Hematopoietic multipotent progenitor cell treated with erythropoietin and hydrocortisone succinate and interleukin-3 and kit ligand, for 4 days (in vitro differentiated cells): ENCODE measurements at places on chromosomes 5 and 9.

DNA sequence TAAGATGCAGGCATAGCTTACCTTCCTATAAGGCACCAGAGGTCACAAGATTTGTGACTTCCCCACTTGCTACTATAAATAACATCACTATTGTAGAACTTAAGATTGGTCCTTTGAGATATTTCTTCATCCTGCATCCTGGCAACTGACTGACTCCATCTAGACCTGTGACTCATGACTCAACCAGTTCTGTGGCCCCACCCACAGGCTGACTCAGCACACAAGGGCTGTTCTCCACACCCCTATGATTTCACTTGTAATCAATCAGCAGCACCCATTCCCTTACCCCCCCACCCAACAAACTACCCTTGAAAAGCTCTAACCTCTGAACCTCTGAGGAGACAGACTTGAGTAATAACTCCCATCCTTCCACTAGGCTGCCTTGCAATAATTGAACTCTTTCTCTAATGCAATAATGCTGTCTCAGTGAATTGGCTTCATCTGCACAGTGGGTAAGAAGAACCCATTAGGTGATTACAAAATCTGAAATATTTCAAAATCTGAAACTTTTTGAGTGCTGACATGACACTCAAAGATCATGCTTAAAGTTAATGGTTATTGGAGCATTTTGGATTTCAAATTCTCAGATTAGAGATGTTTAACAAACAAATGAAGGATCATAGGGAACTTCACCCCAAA is 296.7 kb downstream of the ARL15 start:
- DNase-seq = peak; percentile 57

GRCh38 chr5:72427488-72428437 is 79.4 kb downstream of the ZNF366 start:
- no peak for DNase-seq

- no peak for DNase-seq
These were observed 513.0 kb upstream of the ADAMTS16 start for GRCh38 chr5:4627131-4627530.

DNA sequence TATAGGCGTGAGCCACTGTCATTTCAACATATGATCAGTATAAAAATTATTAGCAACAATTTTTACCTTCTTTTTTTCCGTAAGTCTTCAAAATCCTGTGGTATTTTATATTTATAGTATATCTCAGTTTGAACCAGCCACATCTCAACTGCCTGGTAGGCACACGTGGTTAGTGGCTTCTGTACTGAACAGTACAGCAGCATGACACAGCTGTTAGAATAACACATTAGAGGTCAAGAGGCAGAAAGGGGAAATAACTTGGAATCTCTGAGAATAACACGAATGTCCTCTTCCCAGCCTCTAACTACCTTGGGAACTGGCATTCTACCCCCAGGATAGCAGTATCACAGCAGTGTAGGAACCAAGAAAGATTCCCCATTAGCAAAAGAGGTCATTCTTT is 108.5 kb upstream of the IQGAP2 start:
- DNase-seq = peak; percentile 92

DNA sequence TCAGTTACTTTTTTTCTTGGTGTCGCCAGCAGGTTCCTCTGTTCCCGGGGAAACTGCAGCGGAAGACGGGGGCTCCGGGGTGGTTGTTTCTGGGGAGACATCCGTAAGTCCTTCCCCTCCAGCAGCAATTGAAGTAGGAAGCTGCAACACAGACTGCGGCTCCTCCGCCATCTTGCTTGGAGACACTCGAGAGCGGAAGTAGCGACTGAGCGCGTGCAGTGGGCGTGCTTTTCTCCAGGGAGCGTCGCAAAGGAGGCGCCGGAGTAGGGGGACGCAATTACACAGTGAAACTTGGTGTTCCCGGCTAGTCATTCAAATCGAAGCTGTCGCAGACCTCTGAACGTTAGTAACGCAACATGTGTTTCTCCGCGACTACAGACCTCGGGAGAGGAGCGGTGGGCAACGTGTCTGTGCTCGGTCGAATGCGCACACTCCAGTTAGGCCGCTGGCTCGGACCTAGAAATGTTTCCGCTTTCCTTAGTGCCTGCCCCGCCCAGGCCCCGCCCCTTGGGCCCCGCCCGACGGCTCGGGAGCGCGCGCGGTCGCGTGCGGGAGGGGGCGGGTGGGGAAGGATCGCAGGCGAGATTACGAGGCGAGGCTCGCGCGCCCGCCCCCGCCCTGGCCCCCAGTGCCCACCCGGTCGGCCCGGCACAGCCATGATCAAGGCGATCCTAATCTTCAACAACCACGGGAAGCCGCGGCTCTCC is at the start of the genes AP3S1 and ATG12:
Gene AP3S1 (plus strand): TSS at position 554 of the 707 bp plus-strand sequence. CDS start 103 bp downstream, at position 657.
Gene ATG12 (minus strand): TSS at position 184 of the 707 bp plus-strand sequence. CDS start 13 bp downstream, at position 171.
- peak; percentile 98 for DNase-seq

DNA sequence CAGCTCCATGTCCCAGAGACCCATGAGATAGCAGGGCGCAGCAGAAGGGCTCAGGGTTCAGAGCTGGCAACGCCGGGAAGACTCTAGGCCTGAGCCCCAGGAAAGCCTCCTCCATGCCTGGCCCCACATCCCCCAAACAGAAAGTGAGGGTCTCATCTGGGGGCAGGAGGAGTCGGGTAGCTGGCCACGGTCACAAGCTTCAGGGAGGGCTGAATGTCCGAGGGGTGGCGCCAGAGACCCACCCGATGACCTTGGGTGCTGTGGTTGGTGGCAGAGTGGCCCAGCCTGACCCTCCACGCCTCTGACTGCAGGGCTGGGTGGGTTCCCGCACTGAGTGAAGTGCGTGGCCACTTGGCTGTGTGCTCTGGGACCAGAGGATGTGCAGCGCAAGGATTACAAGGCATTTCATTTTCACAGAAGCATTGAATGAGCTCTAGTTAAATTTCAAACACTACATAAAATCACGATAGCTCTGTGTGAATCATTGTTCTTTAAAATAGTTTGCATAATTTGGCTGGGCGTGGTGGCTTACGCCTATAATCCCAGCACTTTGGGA is 3.0 kb downstream of the C8G start:
- DNase-seq = peak; percentile 69

DNA sequence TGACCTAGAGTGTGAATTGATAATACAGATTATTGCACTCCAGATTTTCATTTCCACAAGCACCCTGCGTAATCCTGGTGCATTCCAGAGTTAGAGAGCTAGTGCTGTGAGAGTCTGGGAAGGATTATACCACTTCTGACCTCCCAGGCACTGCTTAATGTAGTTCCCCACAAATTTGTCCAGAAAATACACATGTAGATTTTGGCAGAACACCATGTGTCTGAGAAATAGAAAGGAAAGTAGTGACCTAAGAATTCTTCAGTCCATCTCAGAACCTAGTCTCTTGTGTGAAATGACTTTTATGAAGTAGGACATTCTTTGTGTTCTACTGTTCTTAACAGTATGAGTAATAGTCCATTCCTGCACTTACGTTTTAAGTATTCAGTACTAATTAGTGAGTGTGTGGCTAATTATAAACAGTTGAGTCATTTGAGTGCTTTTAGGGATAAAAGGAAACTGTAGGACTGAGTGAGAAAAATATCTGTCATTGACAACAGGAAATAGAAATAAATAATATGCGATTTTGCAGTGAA is 27.8 kb upstream of the PTPDC1 start:
- no peak for DNase-seq

- no peak for DNase-seq
These were observed 51.1 kb downstream of the DAP start for GRCh38 chr5:10709933-10710332.

DNA sequence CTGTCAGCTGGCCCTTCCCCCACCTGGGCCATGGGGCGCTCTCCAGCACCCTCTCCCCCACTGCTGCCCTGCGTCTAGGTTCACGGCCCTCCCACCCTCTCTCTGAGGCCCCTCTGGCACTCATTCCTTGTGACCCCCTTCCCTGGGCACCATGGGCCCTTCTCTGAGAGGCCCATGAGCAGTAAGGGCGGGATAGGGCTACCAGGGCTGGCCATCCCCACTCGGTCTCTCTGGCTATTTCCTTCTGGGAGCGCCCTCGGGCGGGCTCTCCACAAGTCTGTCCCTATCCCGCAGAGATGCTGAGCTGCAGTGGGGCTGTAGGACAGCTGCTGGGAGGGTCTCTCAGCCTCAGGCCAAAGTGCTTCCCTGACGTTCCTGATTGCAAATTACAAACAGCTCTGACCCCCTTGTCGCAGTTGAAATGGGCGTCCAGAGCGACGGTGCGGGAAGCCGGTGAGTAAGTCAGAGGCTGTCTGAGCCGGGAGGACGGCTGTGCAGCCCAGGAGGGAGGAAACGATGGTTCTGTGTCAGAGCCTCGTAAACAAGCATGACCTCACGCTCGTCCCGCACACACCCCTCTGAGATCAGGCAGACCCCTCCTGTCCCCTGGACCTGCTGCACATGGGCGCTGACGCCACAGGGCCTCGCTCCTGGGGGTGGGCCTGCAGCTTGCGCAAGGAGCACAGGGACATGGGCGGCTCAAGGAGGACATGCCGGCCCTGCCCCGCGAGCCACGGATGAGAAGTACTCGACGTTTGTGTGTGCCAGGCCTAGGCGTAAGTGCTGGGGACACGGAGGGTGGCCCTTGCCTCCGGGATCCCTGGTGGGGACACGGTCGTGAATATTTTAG is 36.3 kb upstream of the GFPT2 start:
- no peak for DNase-seq

- peak; percentile 81 for DNase-seq
These were observed 33.0 kb upstream of the ARHGAP26 start for GRCh38 chr5:142737179-142737578.

DNA sequence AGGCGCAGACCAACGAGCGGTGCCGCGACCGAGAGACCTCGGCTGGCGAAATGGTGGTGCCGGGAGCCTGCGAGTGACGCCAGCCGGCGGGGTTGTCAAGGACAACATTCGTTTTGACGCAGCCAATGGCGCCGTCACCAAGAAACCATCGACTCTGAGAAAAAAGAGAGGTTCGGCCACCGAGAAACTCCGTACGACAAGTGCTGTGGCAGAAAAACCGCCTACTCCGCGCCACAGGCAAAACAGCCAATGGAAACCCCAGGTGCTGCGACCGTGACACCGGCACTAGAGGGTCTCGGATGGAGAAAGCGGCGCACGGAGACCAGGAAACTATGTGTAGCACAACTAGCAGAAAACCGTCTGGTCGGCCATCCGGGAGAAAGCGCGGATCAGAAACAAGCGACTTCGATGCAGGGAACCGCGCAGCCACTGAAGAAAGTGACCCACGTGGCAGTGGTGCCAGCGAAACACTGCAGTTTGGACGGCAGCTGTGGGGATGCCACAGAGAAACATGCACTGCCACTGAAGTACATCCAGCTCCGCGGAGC is 88.8 kb downstream of the ANXA2R start:
- peak; percentile 81 for DNase-seq

- peak; percentile 77 for DNase-seq
These were observed 10.4 kb upstream of the TRIM14 start for GRCh38 chr9:98129451-98129881.

DNA sequence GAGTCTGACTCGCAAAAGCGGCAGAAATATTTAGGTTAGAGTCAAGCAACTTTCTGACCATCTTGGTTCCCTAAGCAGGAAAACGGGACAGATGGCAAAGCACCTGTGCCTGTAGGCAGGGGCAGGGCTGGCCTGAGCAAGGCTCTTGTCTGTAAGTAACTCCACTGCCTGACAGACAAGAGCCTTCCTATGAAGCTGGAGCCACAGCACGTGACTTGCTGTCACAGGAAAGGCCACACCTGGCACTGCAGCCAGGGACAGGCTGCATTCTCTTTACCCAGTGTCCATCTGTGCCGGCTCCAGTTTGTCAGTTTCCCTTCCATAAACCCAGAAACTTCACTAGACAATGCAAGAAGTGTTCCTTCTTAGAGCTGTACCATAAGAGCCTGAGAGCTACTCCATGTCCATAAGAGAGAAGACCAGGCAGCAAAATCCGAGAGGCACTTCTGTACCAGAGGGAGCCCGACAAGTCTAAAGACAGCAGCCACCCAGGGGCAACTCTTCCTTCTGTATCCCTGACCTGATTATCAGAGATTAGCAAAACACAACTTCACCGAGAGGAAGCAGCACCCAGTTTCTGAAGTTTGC is 78.1 kb downstream of the GPR21 start:
- no peak for DNase-seq

DNA sequence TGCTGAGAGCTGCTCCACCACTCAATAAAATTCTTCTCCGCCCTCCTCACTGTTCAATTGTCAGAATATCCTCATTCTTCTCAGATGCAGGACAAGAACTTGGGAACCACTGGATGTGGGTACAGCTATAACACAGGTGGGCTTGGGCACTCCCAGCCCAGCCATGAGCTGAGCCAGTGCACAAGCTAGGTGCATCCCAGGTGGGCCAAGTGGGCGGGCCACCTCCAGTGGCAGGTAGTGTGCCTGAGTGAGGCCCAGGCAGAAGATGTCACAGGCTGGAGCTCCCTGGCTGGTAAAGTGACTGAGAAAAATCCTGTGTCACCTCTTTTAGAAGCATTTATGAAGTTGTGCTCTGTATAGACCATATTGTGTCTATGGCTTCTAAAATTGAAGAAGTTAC is 501.6 kb upstream of the TYRP1 start:
- no peak for DNase-seq

- DNase-seq = no peak
These were observed 441.6 kb upstream of the KLF4 start for GRCh38 chr9:107931071-107931715.

- DNase-seq = no peak
These were observed 257.8 kb downstream of the BNC2 start for GRCh38 chr9:16612627-16613026.

DNA sequence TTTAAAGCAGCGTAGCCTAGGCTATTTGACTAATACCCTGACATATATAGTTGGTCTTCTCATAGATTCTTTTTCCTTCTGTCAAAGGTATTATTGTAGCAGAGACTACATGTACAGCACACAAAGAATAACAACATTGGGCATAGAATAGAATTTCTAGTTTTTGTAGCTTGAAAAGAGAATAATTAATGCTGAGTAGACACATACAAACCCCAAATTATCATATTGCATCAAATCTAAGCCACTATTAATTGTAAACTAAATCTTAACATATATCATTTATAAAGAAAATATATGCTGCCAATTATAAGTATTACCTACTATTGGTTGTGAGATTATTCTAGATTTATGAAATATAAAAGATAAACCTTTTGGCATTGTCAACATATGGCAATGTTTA is 574.5 kb downstream of the SLCO4C1 start:
- no peak for DNase-seq

DNA sequence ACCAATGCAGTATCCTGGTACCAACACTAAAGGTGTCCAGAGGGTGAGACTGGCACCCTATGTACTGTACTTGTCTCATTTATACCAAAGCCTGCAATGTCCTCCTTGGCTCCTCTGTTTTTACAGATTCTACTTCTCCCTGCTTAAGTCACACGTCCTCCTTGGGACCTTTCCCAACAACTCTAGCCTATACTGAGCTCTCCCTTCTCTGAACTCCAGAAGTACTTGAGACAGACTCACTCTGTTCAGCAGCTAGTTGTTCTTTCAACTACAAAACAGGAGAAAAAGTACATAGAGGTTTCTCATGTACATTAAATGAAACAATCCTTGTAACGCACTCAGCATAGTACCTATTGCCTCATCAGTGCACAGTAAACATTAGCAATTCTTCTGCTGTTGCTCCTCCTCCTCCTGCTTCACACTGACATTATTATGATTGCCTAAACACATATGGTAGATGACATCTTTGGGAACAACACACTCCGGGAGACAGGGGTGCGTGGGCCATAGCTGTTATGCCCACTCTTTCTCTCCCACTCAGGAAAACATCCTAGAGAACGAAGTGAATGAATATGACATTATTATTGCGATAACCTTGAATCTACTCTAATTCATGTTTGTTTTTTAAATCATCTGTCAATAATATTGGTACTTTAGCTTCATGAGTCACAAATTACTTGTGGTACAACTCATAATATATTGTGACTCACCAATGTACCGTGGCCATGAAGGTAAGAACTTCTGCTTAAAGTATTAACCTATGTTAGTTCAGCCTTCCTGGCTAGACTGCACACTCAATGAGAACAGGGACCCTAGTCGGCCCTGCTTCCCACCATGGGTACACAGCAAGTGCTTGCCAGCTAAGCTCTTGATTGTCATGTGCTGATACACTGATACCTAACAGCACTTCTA is 180.3 kb upstream of the ADRA1B start:
- DNase-seq = no peak
